Kasumi-1 (cell line): ENCODE measurements at places on chromosomes 13 and 19.

DNA sequence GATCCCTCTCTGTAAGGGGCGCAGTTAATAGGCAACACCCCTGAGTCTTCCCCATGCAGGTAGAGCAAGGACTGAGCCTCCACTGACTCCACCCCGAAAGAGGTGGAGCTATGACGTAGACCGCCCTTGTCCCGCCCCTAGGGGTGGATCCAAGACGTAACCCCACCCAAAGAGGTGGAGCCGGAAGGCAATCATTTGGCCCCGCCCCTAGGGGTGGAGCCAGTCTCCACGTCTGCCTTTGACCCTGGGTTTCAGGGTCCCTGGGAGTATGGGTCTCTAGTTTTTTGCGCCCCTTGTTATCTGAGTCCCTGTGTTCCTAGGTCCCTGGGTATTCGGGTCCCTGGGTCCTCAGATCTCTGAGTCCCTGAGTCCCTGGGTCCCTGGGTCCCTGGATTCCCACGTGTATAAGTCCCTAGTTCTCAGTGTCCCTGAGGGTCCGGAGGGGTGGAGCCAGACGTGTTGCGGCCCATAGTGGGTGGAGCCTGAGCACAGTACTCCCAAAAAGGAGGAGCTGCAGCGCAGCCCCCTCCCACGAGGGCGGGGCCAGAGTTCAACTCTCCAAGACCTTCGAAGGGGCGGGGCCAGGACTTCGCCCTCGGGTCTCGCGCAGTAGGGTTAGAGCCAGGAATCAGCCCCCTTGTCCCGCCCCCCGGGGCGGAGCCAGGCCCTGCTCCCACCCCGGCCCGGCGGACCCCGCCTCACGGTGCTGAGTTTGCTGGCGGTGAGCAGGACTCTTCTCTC is 5.3 kb downstream of the DENND1C start:
- no peak for DNase-seq

- DNase-seq = no peak
Observed at GRCh38 chr19:12670159-12670928, 3.7 kb downstream of the WDR83 start.

DNA sequence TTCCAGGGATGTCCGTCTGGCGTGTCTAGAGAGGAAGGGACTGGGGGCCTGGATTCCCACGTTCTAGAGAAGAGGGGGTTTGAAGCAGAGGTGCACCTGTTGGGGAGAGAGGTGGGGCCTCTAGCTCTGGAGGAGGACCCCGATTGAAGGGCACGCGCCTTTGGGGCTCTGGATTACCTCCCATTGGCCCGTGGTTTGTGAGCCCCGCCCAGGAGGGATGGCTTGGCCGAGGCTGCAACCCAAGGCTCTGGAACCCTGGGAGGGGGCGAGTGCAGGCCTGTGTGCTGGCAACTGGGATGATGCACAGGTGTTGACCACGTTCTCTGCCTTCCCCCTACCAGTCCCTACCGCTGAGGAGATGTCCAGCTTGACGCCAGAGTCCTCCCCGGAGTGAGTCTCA is 20.2 kb downstream of the TMEM150B start:
- no peak for DNase-seq

- no peak for DNase-seq
Observed at GRCh38 chr13:21242236-21242635, 65.8 kb downstream of the MRPL57 start.
